NCI-H345 (cell line): ENCODE measurements at places on chromosomes 13 and 19.

- no peak for DNase-seq
These were observed 369.0 kb downstream of the UQCRFS1 start for GRCh38 chr19:28843761-28844492.

DNA sequence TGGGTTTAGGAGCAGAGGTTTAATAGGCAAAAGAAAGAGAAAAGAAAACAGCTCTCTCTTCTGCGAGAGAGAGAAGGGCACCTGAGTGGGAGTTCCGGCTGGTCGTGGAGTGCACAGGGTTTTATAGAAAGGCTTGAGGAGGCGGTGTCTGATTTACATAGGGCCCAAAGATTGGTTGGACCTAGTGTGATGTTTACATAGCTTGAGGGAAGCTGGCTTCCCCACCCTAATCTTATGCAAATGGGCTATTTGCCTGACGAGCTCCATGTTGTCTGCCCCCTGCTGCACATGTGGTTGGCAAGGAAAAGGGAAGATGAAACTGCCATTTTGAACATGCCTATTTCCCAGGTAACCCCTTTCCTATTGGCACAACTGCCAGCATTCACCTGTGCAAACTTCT, 21.5 kb upstream of the MEDAG start:
- DNase-seq: no peak

DNA sequence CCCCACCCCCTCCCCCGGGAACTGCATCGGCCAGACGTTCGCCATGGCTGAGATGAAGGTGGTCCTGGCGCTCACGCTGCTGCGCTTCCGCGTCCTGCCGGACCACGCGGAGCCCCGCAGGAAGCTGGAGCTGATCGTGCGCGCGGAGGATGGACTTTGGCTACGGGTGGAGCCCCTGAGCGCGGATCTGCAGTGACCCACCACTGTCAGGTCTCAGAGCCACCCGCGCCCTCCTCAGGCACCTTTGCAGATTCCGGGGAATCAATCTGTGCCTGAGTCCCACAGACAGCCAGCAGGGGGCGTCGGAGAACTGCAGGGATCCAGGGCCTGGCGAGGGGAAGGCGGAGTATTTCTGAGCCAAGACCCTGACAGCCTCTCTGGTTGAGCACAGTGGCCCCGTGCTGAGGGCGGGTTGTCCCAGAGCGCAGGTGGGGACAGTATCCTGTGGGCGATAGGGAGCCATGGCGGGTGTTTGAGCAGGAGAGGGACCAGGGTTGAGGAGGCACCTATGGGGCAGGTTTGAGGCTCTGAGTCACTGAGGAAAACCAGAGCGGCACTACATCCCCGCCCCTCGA, 30.4 kb upstream of the CYP4F8 start:
- peak; percentile 4 for DNase-seq

GRCh38 chr19:7349961-7350711, 1.4 kb downstream of the ARHGEF18 start:
- no peak for DNase-seq

GRCh38 chr19:49852631-49853126, 1.7 kb downstream of the PTOV1 start:
- DNase-seq: no peak

- peak; percentile 88 for DNase-seq
These were observed 53.8 kb downstream of the KCTD12 start for GRCh38 chr13:76832258-76832988.

- DNase-seq: no peak
These were observed 121.0 kb downstream of the CRYL1 start for GRCh38 chr13:20404488-20405222.

DNA sequence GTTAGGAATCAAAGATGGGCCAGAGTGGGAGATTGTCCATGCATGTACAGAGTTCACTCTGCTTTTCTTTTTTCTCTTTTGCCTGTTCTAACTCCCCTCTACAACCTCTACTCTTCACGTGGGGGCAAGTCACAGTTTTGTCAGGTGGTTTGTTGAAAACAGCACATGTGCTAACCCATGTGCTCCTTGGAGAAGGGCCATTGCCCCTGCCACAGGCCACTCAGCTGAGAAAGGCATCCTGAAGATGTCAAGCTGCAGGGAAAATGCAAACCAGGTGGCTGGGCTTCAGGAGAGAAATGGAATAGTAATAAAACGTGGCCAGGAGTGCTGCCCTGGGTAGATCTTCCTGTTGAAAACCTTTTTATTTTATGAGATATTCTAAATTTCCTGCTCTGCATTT, 35.3 kb upstream of the SLC10A2 start:
- DNase-seq: no peak

GRCh38 chr13:76822698-76823267, 63.4 kb downstream of the KCTD12 start:
- DNase-seq: no peak

DNA sequence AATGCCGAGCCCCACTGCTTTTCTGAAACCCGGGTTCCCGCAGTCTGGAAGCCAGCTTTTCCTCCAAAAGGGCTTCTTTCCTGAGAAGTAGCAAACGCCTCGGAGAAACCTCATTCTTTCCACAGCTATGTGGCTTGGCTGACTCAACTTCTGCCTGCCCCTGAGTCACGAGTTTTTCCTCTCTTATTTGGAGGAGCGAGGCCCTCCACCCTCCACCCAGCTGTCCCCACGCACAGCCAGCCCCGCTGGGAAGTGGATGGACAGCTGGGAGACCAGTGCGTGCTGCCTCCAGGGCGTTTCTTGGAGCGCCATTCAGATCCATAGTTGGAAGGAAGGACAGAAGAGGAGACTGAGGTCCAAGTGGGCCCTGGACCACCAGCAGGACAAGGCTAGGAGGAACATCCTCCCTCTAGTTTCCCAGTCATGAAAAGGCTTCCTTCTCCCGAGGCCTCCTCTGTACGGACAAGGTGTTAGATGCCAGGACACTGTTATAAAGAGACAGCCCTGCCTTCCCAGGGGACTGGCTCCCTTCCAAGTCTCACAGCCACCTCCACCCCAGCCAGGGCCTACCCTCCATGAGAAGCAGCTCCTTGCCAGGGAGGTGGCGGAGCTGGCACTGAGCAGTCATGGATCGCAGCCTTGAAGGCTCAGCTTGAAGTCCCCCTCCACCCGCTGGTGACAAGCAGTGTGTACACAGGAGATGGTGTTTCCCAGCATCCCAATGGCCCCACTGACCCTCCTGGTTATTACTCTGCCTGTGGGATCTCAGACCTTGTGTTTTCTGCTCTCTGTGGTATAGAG, 2.5 kb upstream of the PLEKHF1 start:
- peak; percentile 34 for DNase-seq

GRCh38 chr13:107117327-107118012, 549.5 kb upstream of the ARGLU1 start:
- no peak for DNase-seq

GRCh38 chr13:103815619-103816018, 749.4 kb upstream of the SLC10A2 start:
- DNase-seq: no peak

DNA sequence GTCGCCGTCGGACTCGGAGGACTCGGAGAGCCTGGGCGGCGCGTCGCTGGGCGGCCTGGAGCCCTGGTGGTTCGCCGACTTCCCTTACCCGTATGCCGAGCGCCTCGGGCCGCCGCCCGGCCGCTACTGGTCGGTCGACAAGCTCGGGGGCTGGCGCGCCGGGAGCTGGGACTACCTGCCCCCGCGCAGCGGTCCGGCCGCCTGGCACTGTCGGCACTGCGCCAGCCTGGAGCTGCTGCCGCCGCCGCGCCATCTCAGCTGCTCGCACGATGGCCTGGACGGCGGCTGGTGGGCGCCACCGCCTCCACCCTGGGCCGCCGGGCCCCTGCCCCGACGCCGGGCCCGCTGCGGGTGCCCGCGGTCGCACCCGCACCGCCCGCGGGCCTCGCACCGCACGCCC, 2.5 kb upstream of the GRWD1 start:
- no peak for DNase-seq

- no peak for DNase-seq
These were observed 201.7 kb upstream of the UBL3 start for GRCh38 chr13:30052120-30052519.

DNA sequence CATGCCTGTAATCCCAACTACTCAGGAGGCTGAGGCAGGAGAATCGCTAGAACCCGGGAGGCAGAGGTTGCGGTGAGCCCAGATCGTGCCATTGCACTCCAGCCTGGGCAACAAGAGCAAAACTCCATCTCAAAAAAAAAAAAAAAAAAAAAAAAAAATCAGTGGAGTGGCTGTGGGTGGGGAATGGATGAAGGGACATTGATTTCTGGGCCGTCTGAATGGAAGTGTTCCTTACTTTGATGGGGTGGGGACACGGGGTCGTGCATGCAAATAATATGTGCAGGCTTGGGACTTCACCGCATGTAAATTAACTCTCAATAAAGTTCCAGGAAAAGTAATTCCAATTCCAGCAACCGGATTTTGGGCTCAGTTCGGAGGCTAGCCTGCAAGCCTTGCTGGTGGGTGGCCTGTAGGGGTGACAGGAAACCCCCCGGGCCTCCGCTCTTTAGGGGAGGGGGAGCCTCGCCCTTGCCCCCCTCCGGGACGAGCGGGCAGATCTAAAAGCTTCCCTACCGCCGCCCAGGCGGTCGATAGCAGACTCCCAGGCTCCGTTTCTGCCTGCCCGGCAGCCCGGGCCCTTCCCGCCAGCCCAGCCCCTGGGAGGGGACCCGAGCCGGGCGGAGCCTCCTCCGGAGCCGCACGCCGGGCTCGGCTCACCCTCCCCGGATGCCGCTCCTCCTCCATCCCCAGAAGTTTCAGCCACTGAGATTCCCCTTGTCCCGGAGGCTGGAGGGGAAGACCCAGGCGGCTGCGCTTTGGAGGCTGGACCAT, 48.0 kb upstream of the ADGRE5 start:
- DNase-seq: no peak

DNA sequence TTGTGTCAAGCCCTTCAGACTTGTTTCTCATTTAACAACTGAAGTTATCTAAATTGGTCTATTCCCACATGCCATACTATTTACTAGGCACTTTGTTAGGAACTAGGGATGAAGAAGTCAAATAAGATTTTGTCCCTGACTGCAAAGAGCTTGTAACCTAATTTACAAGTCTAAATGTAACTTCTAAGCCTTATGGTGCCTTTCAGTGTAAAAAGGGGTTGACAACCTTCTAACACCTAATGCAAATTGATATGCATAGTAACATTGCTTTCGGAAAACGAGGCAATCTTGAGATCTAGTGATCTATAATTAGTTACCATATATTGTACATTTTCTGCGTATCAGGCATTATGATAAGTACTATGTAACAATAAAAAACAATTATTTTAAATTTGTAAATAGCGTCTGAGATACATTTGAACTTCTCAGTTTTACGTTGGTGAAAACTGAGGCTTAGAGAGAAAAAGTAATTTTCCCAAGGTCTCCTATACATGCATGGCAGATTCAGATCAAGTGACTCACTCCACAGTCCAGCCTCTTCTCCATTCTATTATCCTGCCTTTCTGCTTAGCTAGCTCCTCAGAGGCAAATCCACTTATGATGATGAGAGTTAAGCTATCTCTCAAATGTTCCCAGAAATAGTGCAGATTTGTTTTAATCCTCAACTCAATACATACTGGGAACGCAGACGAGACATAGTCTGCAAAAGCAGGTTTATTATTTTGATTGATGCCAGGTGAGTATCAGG, 764.9 kb upstream of the SLITRK5 start:
- DNase-seq: no peak

- no peak for DNase-seq
These were observed 325.0 kb downstream of the DNAJC15 start for GRCh38 chr13:43348397-43348796.
